ENCODE measurements at places on chromosomes 6 and 20.

GRCh38 chr6:13560651-13561044 lies 13.8 kb upstream of the SIRT5 start:
- no peak for DNase-seq

DNA sequence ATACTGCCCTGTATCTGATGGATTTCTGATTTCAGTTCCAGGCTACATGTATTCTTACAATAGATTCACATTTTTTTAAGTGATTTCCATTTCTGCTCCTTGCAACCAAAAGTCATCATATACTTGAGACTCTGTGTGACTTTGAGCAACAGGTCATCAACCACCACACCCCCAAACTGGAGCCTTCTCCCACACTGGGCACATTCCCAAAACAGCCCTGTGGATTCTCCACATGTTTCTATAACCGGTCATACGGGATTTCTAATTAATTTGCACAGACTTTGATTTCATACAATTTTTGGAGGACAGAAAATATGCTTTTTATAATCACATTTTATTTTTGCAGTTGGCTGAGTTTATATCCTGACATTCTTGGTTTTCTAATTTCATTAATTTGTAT lies 317.2 kb upstream of the ID4 start:
- no peak for DNase-seq

DNA sequence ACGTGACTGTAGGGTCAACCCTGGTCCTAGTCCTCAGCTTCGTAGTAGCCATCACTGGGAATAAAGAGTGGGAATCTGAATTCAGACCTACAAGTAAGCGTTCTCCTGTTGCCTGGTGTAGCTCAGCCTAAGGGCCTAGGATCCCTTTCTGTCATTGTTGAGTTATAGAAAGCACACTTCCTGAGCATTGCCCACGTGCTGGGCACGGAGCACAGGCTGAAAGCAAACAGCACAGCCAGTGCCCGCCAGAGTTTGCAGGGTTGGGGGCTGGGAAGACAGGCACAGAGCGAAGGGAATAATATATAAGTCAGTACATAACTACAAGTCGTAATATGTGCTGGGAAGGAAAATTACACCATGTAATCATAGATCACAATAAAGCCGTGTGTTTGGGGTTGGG lies 166.3 kb downstream of the TBXT start:
- no peak for DNase-seq

DNA sequence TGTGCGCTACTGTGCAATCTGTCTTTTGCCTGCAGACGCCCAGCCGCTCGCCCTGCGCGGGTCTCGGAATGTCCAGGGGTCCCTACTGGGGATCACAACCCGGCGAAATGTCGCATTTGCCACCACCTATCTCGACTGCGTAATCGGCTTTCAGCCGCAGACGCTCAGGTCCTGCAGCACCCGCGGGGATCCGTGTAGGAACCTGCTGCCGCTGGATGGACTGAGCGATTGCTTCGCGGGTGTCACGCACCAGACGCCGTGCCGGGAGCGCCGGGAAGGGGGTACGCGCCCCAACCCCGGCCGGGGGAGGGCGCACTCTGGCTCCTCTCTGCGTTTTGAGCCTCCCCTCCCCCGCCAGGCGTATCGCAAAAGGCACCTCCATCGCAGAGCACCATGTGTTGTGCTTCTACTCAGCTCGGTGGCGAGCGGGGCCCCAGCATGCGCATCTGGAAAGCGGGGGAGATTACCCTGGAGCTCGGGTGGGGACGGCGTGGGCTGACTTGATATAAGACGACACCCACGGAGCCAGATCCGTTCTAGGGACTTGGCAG lies 747 bp upstream of the PTPRA start:
- no peak for DNase-seq

GRCh38 chr20:17768271-17768670 lies 68.5 kb downstream of the BANF2 start:
- DNase-seq: no peak

DNA sequence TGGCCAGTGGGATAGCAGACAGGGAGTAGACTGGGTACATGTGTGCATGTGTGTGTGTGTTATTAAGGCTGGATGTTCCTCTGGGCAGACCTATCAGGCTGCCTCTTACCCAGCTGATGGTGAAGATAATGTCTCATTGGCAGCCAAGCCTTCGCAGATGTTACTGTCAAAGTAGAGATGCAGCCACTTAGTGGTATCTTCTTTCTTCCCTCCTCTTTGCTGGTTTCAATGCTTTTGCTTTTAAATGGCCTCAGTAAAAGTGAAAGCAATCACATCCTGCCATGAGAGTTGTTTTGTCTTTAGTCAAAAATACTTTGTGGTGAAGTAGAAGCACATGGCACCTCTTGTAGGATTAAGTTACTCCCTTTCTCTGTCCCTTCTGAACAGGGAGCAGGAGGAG lies 57.5 kb downstream of the SNRNP48 start:
- no peak for DNase-seq

DNA sequence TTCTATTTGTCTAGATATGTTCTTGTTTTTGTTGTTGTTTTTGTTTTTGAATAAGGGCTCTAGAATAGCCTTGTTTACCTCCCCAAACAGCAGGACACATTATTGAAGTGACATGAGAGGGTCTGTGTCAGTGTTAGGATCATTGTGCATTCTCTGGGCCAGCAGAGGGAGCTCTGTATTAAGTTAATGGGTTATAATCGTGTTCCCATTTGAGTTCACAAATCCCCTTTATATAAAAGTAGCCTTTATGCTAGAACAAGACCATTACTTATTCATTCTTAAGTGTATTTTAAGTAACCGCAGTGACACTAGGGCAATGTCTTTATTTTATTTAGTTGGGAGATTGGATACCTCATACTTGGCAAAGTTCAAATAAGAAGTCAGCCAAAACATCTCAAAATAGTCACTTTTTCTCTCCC lies 44.8 kb downstream of the STK4 start:
- DNase-seq: no peak

- no peak for DNase-seq
Observed at GRCh38 chr6:79438030-79438429, 99.2 kb downstream of the LCA5 start.

DNA sequence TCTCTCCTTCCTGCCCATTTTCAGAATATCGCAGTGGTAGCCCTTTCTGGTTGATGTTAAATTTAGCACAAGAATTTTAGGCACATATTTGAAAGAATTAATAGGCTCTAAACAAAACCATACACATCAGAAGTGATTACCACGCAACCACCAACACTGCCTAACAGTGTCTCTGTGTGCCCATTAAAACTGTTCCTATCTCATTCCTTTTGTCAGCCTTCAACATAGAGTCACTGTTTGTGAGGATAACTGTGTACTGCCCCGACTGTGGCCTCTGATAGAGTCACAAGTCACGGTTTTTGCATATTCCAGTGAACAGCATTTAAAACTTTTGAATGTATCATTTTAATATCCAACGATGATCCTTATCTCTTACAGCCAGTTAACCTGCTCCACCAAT lies 116.8 kb upstream of the TNFAIP3 start:
- DNase-seq: no peak

DNA sequence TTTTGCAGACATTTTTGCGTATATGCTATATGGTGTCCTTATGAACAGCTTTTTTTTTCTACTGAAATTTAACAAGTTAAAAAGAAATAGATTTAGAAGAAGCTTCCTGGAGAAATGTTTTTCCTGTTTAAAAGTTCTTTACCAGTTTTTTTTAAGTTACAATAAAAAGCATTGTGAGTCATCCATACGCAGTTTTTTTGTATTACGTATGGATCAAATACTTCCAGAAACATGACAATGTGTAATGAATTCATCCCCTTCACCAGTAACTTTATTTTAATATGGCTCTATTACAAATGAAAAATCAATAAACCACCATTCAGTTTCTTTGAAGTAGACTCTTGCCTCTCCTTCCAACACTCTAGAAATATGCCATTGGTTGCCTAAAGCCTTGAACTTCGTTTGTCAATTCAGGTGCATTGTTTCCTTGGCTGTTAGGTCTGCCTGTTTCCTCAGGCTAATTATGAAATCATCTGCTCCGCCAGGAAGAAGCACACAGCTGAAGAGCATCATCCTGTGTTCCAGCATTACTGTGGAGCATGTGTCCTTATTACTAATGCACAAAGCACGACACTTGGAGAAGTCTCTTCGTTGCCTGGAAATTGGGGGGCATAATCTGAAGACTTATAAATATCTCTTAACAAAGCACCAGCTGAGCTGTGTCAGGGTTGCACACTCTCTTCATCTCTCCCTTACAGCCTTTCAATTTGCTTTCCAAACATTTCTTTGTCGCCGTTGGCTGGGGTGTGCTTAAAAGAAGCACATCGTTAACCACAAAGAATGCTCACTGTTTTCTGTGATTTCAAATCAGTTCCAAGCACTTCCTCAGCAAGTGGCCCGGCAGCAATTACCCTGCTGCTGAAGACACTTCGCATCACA lies 9.6 kb downstream of the MOXD1 start:
- DNase-seq: no peak

GRCh38 chr6:328924-329323 lies 36.6 kb downstream of the DUSP22 start:
- DNase-seq: no peak

- no peak for DNase-seq
Observed at GRCh38 chr6:31035862-31036497, 25.7 kb downstream of the MUC22 start.

DNA sequence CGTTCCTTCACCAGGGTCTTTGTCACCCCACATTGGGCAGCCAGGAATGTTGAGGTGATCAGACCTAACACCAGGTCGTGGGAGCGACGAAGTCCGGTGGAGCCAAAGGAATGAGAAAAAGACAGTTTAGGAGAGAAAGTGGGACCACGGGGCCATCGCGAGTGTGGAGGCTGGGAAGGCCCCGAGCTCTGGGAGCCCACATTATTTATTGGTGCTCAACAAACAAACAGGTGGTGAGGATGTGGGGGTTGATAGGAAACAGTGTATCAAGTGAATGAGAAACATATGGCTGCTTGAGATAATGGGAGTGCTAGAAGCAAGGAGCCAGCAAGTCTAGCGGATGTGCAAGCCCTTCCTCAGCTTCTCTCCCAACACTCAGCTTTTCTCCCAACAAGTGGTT lies 287.1 kb upstream of the SGK1 start:
- DNase-seq: no peak

DNA sequence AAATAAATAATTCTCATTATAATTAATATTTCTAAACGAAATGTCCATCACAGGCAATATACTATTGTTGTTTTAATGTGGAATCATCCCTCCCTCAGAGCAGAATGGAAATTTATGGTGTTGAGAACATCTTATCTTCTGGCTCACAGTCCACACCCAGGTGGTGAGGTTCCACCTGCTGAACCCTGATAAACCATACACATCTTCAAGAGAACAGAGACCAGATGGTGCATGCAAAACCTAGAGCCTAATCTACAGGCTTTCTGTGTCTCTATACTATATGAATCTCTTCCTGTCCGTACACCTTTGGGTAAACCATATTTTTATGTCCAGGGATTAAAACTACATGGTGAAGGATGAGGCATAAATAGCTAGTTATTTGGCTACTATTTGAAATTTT lies 52.3 kb upstream of the UFL1 start:
- DNase-seq: no peak

DNA sequence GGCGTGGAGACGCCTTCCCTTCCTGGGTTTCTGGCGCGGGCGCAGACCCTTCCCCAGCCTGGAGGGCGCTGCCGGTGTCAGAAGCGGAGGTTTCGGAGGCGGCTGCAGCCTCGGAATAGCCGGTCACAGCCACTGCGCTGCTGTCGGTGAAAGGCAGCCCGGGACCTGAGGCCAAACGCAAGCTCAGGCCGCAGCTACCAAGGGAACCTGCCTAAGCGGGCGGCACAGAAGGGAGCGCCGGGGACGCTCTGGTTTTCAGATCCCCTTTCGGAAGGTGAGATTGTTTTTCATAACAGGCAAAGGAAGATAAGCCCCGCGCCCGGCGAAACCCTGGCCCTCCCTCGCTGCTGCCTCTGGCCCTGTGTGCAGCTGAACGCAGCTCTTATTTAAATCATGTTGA lies 116.5 kb downstream of the FAM120B start:
- DNase-seq: no peak

- no peak for DNase-seq
Observed at GRCh38 chr6:53811746-53812145, 16.9 kb downstream of the LRRC1 start.

GRCh38 chr6:11236076-11236750 lies 3.7 kb upstream of the NEDD9 start:
- DNase-seq: no peak

DNA sequence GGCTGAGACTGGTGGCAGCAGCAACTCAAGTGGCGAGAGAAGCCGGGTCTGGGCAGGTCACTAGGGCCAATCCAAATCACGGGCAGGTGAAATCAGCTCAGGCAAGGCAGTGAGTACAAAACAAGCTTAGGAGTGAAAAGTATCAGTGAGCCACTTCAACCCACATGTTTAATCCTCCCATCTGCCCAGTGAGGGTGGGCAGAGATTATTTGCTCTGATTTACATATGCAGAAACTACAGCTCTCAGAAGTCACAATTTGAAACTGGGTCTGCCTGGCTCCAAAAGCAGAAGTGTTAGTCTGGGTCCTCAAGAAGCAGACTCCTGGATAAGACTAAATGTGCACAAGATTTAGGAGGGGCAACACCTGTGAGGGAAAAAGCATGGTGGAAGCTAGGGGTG lies 173.7 kb upstream of the LRFN2 start:
- no peak for DNase-seq

GRCh38 chr20:3400260-3401155 lies 7.0 kb downstream of the DNAAF9 start:
- no peak for DNase-seq

- no peak for DNase-seq
Observed at GRCh38 chr20:9358001-9358400, 156.4 kb upstream of the LAMP5 start.

GRCh38 chr6:107488875-107489635 lies 862 bp upstream of the SOBP start:
- no peak for DNase-seq

- DNase-seq: no peak
Observed at GRCh38 chr20:62805711-62806382, 1.2 kb downstream of the OGFR start.

DNA sequence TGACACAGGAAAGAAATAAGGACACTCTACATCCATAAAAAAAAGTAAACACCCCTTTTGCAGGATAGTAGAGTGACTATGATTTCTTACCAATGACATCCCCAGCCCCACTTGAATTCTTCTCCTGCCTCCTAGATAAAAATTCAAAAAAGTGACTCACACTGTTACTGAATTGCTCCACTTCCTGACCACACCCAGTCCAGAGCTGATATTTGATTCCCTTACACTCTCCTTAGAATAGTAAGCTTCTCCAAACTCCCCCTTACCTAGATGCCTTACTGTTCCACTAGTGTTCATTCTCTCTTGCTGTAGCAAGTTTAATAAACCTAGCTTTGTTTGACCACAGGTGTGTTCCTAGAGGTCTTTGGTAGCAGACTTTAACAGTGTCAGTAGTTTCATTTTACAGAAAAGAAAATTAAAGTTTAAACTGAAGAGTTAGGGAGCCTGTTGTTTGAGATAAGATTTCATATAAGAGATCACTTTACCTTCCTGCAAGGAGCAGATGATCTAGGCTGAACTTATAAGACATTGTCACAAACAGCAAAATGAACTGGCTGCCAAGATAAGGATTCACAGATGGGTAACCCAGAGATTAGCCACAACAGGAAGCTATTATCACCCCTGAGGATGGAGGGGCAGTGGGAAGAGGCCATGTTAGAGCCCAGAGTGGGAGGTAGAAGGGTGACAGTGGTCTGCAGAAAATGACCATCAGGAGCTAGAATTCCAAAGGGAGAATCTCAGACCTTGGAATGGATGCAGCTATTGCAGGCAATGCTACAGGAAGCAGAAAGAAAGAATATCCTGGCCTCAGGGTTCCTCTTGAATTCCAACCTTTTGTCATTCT lies 28.4 kb upstream of the BTN3A2 start:
- DNase-seq: no peak

GRCh38 chr6:34414999-34415858 lies 10.6 kb downstream of the RPS10 start:
- no peak for DNase-seq

GRCh38 chr6:117513778-117514365 lies 31.4 kb downstream of the DCBLD1 start:
- DNase-seq: no peak
